Fibroblast of the conjunctiva (primary cell): ENCODE measurements at places on chromosomes 3 and 15.

DNA sequence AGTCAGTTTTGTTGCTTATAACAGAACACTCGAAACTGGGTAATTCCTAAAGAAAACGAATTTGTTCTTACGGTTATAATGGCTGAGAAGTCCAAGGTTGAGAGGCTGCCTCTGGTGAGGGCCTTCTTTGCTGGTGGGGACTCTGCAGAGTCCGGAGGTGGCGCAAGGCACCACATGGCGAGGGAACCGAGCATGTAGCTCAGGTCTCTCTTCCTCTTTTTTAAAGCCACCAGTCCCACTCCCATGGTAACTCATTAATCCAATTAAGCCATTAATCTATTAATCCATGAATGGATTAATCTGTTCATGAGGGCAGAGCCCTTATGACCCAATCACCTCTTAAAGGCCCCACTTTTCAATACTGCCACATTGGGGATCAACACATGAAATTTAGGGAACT is 50.0 kb downstream of the ROPN1B start:
- DNase-seq: no peak

DNA sequence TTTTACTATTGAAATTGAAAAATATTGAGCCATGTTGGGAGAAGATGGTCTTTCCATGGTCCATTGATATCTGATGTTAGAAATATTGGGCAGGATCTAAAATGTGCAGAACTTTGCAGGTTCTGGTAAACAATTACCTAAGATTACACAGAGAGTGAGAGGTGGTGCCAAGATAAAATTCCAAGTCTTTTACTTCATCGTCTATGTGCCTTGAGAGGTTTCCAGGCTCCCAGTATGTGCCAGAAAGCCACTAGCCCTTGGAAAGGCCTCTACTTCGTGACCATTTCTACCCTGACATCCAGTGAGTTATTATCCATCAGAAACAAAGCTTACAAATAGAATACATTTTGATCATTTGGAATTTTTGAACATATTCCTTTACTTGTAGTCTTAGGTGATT is 27.6 kb downstream of the CD200 start:
- DNase-seq: no peak

DNA sequence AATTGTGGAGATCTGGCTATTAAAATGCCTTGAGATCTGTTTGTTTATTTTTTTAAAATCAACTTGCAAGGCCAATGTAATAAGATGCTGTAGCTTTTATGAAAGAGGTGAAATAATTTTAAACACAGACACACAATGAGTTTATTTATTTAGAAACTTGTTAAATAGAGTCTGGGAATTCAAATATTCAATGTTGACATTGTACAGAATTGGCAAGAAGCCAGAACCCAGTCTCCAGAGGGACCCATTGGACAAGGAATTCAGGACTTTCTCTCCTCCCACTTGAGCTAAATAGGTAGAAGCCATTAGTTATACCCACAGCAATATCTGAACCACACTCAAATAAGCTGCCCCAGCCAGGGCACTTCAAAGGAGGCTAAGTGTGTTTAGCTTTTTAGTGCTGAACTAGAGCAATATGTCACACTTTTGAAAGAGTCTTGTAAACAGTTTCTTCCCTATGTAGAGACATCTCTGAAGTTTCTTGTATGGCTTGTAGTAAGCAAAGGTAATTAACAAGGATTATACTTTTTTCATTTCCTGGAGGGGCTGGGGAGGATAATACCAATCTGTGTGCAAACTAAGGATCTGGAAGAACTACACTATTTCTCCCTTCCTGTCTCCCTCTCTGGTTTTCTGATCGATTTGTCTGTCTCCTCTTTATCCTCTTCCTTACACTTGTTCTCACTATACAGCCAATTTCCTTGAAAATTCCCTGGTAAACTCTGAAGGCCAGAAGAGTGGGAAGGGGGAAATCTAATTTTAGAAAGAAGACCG is 6.0 kb downstream of the MECOM start:
- no peak for DNase-seq

DNA sequence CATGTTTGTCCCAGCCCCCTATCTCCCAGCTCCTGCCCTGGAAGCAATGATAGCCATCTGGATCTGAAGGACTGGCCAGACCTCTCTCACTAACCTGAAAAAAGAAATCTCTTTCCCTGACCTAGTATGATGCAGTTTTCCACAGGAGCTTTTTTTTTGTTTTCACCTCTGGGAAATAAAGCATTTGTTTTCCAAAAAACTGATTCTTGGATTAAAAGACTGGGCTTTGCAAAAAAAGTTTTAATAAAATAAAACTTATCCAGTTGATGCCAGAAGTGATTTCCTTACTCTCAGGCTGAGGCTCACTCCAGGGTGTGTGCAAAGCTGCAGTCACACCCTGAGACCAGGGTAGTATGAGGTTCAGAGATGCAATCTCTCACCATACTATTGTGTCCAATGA is 104.0 kb downstream of the RYK start:
- no peak for DNase-seq
